Upper lobe of left lung (tissue), 6 donors: ENCODE measurements at places on chromosomes 13 and 19.

DNA sequence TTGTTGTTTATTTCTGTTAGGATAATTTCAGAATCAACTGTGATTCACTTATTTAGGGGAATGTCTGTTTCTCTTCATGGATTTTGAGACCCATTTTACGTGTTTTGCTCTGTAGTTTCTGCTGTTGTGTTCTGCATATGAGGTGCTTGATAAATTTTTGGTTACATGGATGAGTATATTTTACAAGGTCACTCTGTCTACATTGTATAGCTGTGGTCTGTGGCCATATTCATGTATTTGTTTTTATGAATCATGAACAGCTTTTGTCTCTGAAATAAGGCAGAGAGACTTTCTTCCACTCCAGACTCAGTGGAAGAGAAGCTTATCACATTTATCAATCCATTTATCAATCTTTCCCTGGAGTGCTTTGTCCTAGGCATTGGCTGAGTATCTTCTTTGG is 56.6 kb downstream of the PDS5B start:
- no peak for DNase-seq

DNA sequence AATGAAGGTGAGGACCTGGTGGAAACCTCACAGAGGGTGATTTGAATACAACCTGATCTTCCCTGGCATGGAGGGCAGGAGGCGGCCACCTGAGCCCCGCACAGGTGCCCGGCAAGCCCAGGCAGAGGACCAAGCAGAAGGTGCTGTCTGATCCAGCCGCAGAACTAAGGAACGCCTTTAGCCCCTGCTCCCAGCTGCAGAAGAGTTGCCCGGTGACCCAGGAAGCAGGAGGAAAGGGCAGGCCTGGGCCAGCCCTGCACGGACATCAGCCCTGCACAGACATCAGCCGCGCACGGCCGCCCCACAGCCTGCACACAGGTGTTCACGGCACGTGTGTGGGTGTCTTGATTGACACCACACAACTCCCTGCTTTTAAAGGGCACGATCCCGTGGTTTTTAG is 43.1 kb downstream of the RASA3 start:
- DNase-seq, result peak; percentile 12

DNA sequence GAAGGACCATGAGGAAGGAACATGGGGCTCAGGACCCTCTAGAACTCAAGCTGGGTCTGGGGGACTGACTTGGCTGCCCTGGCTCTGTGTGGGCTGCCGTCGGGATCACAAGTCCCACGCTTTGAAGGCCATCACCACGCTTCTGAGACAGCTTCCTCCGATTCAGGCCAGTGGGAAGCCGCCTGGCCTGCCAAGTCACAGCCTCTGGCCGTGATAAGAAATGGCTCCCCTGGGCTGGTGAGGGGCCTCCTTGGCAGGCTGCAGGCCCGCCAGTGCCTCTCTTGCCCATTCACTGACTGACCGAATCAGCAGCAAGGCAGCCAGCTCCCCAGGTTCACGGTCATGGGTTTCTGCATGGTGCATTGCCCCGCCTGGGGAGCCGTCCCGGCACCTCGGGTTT is 48.8 kb downstream of the COMP start:
- DNase-seq, result no peak

- peak; percentile 42 for DNase-seq
Observed at GRCh38 chr19:37980419-37981170, 73.6 kb downstream of the SIPA1L3 start.

DNA sequence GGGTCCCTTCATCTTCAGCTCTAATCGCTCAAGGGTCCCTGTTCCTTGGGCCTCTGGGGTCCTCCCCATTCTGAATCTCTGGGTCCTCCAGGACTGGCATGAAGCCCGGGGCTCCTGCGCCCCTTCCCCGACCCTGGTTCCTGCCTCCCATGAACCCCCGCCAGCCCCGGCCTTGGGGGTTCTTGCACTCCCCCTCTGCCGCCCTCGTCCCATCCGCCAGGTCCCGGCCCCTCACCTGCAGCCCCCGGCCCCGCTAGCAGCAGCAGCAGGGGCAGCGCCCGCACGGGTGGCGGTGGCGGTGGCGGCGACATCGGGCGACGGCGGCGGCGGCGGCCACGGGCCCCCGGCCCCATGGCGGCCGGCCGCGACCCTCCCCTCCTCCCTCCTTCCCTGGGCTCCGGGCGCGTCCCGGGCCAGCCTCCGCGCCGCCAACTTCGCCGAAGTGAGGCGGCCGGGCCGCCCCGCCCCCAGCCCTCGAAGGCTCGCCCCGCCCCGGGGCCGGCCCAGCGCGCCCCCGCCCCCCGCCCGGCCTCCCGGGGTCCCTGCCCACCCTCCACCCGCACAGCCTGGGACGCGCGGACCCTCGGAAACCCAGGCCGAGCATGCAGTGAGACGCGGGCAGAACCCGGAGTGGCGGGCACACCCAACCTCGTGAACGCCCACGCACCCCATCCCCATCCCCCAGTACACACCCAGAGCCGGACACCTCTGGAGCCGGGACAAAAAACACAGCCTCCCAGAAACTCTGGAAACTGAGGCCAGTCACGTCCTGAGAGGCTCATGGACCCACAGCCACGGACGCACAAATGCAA is at the start of gene NOTCH3:
TSS of gene NOTCH3 (minus strand) at position 443 of the 812 bp plus-strand sequence. CDS start at position 353, 90 bp downstream.
- no peak for DNase-seq

DNA sequence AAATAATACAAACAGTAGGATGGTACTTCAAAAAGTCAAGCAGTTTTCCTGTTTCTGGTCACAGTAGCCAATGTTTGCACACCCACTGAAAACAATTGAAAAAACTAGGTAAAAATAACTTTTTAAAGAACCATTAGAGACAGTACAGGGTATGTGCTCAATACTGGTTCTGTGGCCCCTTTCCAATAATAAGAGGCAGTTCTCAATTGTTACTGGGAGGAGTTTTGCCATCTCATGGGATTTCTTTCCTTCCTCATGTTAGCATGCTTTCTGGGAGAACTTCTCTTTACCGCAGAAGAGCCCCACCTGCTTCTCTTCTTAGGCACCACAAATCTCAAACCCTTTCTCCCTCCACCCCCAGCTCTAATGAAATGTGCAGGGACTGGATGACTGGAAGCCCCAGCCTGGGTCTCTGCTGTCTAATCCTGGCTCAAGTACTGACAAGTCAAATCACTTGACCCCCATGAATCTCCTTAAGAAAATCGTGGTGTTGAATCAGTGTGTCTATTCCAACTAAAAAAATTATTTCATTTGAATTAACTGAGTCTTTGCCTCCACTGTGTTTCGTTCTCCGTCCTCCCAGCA is 14.6 kb downstream of the METTL21C start:
- DNase-seq, result no peak

- peak; percentile 94 for DNase-seq
Observed at GRCh38 chr19:7618771-7619510, 10.4 kb downstream of the XAB2 start.

GRCh38 chr13:74424455-74424854 is 290.3 kb upstream of the KLF12 start:
- no peak for DNase-seq

DNA sequence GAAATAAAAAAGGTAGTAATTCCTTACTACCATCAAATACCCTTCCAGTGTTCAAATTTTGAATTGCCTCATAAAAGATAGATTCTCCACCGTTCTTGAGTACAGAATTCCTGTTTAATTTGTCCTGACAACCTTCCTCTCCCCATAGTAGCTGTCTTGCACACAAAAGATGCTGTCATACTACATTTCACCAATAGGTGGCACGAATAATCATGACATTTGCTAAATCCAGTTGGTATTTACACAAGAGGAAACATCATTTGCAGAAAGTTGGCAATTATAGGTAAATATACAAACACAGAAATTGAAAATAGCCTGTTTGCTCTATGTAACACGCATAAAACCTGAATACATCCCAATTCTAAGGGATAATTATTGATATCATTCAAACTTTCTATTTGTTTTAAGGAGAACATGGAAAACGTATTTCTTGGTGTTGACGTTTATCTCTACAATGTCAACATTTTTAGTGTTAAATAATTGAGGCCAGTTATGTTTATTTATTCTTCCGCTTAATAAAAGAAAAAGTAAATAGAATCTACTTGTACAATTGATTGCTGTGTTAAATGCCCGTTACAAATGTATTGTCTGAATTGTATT is 58.3 kb upstream of the CLDN10 start:
- no peak for DNase-seq

DNA sequence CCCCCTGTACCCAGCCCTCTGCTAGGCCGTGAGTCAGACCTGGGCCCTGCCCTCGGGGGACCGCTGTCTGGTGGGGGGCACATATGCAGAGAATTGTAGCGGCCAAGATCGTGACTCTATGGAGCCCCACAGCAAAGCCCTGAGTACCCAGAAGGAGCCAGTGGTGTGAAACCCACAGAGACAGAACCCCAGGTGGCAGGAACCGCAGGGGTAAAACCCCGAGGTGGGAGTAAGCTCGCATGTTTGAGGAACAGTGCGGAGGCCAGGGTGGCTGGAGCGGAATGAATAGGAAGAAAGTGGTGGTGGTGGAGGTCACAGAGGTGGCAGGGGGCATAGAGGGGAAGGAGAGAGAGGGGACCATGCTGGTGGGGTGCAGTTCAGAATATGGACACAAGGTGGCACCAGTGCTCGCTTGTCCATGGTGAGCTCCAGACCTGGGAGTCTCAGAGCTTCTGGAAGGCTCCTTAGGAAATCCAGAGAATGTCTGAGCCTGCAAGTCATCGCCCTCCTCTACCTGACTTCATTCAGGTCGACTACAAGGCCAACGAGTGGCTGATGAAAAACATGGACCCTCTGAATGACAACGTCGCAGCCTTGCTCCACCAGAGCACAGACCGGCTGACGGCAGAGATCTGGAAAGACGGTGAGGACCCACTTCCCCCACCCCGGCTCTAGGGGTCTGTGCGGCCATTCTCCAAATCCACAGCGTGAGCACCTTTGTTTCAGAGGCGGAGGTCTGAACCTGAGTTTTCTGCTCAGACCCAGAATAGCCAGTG is 48.9 kb downstream of the MYH14 start:
- DNase-seq, result no peak
